PC-3 (cell line): ENCODE measurements at places on chromosomes 5 and 9.
A peak's percentile ranks its signal among the peaks of the same experiment; 100 is the strongest.

GRCh38 chr5:14762549-14763216 lies 98.2 kb downstream of the OTULIN start:
- DNase-seq: no peak

GRCh38 chr9:120453792-120454191 lies 126.2 kb downstream of the CDK5RAP2 start:
- no peak for DNase-seq

GRCh38 chr5:112253478-112254250 lies 165.4 kb downstream of the EPB41L4A start:
- DNase-seq: peak; percentile 50

- peak; percentile 73 for DNase-seq
These were observed 24.8 kb downstream of the PLPP1 start for GRCh38 chr5:55509796-55510522.

DNA sequence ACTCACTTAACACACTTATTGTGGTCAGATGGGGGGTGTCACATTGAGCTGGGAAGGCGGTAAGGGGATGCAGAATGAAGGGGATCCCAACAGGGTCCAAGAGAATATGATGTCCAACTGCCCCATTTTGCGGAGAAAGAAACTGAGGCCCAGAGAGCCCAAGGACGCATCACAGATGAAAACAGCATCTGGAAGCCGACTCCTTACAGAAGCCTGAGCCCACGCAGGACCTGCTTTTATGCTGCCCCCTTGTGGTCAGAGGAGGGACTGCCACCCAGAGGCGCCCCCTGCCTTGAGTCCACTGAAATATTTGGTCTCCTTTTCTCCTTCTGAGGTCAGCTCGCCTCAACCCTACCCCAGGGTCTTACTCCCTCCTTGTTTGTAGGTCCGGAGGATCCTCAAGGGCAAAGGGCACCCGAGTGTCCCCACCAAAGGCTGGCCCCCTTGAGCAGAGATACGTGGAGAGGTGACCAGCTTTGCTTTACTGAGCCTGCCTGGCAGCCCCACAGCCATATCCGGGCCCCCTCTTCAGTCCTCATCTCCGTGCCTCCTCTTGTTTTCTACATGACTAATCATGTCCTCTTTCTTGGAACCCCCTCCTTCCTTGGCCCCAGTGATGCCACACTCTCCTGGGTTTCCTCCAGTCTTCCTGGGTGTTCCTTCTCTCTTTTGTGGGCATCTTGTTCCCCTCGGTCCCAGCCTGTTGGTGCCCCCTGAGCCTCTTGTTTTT lies 30.0 kb upstream of the TTLL11 start:
- DNase-seq: peak; percentile 72

DNA sequence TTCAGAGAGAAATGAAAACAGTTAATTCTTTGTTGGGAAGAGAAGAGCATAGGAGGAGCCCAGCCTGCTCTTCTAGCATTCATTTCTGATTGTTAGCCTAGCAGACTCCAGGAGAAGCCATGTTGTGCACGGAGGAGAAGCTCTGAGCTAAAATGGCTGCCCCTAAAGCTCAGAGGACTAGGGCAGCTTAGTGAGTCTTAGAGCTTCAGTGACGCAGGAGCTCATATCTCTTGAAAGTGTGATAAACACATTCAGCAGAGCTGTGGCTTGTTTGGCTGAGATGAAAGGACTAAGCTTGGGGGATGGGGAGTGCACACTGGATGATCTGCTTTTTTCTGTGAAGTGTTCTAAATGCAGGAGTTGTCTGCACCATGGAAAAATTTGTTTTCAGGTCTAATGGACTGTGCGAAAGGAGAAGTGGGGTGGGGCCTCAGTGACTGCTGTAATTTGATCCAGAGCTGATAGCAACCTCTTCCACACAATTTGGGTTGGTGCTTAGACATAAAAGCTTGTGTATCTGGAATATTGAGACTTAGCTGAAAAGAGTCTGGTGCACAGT lies 58.5 kb downstream of the ZNF462 start:
- no peak for DNase-seq

- no peak for DNase-seq
These were observed 3.7 kb downstream of the TRMO start for GRCh38 chr9:97918611-97919010.

DNA sequence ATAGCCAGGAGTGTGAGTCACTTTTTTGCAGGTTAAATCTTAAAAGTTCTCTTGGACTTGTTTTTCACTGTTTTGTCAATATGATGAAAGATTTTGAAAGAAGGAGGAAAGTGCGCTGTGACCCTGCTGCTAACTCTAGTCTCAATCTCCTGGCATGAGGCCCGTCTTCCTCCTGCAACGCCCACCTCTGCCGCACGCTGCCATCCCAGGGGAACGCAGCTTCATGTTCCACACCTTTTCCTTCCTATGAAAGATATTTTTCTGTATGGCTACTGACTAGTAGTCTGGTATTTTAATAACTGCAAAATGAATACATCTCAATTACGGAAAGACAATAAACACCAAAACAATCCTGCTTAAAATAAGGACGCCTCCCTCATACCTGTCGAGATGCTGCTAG lies 8.3 kb downstream of the PPIC start:
- DNase-seq: no peak
